Mucosa of gallbladder (tissue), 1 donor: ENCODE measurements at places on chromosomes 6 and 20. TPM values are rescaled to one million over a fixed set of nuclear protein-coding genes. Genes with fewer than 3 reads are reported as not detected.

DNA sequence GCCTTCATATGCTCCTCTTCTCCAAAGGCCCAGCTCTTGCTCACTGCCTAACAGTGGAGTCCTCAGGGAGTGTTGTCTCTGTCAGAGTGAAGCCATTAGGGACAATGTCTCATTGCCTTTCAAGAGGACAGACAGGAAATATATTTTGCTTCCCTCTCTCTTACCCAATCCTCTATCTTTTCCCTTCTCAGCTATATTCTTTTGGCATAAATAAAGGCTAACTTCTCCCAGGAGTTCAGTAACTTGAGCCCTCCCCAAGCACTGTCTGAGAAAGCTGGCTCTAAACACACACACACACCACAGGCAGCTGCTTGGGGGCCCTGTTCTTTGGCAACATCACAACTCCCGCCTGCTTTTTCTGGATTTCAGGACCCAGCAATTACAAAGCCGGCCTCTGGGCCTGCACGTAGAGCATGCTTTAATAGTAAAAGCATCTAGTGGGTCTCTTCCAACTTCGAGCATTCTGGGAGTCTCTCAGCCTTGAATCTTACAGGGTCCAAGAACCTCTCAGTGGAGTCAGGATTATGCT is 34.7 kb upstream of the LAMA4 start:
- DNase-seq, result peak; percentile 73

DNA sequence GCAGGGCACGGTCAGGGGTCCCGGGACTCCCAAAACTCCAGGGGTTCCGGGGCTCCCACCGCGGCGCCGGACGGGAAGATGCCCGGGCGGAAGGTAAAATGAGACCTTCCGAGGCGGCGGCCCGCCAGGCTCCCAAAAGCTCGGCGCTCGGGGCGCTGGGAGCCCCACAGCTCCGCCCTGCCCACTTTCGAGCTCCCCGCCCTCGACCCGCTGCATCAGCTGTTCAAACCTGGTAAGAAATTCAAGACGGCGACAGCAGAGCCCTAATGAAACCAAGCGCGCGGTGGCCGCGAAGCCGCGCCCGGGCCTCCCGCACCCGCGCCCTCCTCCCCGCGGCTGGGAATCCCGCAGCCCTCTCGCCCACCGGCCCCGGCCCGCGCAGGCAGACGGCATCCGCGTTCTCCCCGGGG is 369 bp downstream of the SLC4A11 start:
- DNase-seq, result no peak

DNA sequence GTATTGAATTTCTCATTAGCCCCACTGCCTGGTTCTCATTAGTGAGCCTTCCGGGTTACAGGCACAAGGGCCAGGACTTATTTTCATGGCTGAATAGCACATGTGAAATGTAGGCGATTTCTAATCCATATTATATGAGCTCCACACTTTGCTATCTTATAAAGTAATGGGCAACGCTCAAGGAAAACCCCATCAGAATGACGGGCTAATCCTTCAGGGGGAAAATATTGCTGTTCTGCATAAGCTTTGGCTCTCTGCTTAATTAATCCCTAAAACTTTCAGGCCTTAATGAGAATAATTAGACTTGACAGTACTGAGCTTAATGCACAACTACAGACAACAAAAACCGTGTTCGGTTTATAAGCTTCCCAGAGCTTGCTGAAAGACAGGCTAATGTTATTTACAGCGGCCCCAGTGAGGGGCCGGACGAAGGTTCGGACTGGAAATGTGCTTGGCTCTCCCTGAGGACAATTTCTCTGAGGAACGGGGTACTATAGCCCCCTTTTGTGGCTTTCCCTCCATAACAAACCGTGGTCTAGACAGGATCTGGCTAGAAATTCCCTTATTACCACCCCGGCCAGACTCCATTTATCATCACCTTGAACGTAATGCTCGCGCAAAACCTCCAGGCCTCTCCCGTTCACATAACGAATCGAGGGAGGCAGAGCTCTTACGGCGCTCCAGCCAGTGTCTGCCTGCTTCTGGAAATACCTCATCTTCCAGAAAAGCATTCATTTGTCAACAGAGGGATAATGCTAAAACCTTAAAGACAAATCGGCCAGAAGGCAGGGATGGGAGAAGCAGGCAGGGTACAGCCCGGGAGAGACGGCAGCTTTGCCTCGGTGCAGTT is 164.5 kb downstream of the CD83 start:
- DNase-seq, result no peak

DNA sequence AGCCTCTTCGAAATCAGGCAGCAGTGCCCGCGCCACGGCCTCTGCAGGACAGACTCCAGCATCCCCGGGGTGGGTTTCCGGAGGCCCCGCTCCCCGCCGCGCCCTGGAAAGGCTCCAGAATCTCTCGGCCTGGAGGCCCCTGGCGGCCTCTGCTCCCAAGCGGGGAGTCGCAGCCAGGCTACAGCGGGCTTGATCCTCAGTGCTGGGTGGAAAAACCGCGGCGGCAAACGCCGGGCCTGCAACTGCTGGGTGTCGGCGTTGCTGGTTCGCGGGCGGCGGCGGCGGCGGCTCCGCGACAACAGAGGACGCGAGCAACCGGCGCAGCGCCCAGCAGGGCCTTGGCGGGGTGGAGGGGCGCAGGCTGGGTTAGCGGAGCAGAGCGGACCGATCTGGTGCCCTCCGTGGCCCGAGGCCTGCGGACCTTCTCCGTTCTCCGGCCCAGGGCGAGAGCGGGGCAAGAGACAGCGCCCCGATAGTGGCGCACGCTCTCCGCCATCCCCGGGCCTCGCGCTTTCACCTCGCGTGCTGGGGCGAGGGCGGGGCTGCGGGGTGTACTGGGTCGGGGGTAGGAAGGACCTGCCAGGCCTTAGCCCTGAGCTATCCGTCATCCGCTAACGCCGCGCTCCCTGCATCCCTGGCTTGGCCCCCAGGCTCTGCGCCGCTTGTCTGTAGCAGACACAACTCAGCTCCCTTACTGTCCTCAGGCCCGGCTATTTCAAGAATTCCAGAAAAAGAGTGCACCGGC is 3.4 kb upstream of the ZNF292 start:
- peak; percentile 32 for DNase-seq

DNA sequence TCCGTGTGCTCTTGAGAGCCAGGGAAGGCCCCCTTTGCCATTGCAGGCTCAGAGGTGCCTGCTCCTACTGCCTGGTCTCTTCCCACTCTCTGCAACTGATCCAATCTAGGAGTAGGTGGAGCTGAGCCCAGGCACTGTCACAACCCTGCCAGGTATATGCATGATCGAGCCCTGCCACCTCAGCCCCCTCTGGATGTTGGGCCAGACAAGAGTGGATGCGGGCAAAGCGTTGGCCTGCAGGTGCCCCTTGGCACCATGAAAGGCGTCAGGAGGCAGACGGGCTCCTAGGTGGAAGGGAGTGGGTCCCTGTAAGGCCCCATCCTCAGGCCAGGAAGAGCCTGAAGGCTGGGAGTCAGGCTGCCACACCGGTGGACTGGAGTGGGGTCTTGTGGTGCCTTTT is 5.9 kb upstream of the OR14J1 start:
- DNase-seq, result no peak

GSTA2 gene
- total RNA-seq, result 113 TPM

DNA sequence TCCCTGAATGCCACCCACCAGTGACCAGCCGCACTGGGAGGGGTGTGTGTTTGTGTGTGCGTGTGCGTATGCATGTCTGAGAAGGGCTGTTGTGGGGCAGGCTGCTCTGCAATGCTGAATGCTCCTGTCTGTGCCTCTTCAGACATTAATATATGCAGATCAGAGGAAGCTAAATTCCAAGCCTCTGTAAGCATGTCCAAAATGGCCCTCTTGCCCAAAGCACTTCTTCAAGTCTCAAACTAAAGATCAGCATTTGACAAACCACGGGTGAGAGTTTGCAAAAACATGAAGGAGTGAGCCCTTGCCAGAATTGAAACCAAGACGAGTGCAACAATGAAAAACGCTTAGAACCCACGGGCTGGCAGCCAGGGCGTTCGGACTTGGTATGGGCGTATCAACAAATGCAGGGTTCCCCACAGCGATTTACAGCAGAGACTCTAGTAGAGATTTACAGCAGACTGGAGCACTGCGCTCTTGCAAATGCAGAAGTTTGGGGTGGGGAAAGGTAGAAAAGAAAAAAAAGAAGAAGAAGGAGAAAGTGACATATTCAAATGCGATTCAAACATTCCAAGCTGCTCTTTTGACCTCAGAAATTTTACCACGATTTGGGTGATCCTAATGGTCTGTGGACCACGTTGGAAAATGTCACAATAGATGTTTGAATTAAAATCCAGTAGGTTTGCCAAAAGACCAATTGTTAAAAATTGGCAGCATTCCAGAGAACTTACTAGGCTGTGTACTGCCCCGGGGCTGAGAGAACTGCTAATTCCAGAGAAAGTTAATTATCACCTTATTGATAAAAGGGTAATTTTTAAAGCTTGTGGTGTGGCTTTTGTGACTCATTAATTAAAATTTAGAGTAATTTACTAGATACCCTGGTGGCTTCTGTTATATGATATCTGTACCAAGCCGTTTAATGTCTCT is 3.5 kb downstream of the SCML4 start:
- no peak for DNase-seq

DNA sequence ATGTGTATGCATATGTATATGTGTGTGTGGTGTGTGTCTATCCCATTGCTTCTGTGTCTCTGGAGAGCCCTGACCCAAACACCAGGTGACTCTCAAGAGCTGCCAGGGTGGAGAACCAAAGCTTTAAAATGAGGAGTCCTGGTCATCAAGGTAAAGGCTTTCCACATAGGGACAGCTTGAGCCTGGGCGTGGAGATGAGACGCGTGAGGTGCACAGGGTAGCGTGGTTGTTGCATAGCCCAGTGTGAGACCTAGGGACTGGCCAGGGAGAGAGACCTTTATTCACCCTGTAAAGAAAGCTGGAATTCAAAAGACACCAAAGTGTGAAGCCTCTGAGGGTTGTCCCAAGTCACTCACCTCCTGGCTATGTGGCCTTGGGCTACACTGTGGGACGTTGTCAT is 149.1 kb downstream of the SYCP2 start:
- DNase-seq, result no peak

GRCh38 chr20:38799203-38799602 is 6.3 kb upstream of the PPP1R16B start:
- DNase-seq, result no peak

- DNase-seq, result no peak
Measured at GRCh38 chr20:44649126-44649525, 2.4 kb downstream of the ADA start.

DNA sequence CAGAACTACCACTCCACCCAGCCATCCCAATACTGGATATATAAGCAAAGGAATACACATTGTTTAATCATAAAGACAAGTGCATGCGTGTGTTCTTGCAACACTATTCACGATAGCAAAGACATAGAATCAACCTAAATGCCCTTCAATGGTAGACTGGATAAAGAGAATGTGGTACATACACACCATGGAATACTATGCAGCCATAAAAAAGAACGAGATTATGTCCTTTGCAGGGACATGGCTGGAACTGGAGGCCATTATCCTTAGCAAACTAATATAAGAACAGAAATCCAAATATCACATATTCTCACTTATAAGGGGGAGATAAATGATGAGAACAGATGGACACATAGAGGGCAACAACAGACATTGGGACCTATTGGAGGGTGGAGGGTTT is 156.6 kb downstream of the LRRC1 start:
- no peak for DNase-seq

GRCh38 chr20:34538671-34539123 is 19.8 kb upstream of the MAP1LC3A start:
- peak; percentile 40 for DNase-seq

GRCh38 chr20:62030834-62031434 is 34.7 kb downstream of the TAF4 start:
- no peak for DNase-seq

TSBP1 gene
- total RNA-seq, result not detected

DNA sequence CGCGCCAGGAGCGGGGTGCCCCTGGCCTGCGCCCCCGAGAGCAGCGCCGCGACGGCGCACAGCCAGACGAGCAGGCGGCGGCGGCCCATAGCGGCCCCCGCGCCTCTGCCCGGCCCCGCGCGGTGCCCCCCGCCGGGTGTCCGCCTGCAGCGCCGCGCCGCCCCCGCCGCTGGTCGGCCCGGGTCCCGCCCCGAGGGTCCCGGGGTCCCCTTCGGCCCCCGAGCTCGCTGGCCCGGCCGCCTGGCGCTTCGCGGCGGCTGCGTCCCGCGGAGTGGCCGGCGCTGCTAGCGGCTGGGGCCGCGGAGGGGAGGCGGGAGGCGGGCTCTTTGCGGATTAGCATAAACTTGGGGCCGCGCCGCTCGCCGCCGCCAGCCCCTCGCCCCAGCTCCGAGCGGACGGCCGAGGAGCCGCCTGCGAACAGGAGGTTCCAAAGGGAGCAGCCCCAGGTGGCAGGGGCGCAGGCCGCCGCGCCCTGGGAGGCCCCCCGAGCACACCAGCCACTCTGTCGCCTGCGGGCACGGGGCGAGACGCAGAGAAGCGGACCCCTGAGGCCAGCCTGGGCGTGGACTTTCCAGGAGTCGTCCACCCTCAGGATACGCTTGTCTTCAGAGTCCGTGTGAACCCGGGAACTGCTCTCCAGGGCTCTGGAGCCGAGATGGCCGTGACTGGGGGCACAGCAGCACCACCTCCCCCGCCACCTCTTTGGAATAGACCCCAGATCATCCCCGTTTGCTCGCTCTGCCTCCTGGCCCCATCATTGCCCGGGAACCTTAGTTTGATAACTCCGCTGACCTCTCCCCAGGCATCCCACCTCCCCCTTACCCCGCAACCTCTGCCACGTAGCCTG is at the start of gene EMILIN3:
EMILIN3 (minus strand) TSS at position 273 of the 847 bp plus-strand sequence; CDS start at position 89, 184 bp downstream.
- no peak for DNase-seq

DNA sequence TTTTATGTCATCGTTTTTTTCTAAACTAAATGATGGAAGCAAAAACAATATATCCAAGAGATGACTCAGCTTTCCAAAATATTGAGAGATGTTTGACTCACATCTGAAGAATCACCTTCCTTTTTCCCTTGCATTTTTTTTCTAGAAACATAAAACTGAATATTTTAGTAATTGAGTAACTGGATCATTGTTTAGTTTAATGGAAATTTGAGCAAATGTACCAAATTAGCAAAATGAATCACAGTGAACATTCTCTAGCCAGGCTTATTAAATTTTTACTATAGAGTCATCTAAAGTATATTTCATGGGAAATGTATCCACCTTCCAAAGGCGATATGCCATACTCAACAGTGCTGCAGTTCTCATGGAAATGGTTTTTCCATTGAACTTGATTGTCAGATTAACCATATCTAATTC is 145.5 kb downstream of the TENT5A start:
- no peak for DNase-seq

HCRTR2 gene
- not detected for total RNA-seq

GFRAL gene
- total RNA-seq, result not detected

CDSN gene
- 0.17 TPM for total RNA-seq

SCUBE3 gene
- total RNA-seq, result 0.37 TPM
